ENCODE measurements at places on chromosomes 2 and 18.

DNA sequence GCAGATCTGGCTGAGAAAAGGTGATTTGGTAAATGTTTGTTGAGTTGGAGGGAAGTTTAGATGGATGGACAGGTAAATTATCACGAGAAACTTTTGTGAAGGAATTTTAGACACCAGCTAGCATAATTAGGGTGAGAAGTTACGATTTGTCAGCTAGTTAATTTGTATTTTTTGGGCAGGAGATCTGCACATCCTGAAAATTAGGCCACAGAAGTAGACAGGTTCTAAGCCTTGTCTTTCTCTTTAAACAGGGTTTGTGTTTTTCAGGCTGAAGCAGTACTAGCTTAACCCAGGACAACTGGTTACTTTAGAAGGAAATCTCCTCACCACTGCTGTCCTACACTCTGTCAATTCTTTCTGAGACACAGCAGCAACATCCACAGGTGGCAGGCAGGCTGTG is 49.1 kb downstream of the DDX1 start:
- no peak for DNase-seq

- DNase-seq: peak; percentile 70
Measured at GRCh38 chr18:56315363-56315762, 323.0 kb downstream of the TXNL1 start.

DNA sequence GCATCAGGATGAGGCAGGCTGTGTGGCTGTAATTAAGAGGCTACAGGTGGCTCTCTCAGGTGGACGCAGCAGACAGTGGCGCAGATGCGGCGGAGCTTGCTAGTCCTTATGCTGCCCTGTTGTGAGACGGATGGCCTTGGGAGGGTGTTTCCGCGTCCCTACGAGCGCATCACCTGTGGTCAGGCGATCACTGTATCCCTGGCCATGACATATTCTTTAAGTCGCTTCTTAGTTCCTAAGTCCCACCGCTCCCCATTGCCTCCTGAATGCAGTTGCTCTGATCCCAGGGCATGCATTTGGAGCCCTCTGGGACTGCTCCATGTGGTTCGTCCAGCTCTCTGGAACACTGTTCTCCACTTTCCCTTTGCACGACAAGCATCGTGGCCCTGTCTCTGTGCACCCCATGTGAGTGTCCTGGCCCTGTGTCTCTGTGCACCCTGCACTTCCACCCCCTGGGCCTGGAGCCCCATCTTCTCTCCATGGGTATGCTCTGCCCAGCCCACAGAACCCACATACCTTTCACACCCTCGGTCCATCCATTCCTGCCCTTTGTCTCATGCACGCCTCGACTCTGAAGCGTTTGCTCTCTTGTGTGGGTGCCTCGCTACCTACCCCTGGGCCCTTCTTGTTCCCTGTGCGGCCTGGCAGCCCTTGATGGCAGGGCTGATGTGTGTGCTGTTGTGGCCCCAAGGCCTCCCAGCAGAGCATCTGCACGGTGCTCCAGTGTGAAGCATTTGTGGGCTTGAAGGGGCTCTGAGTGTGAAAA is 74.4 kb downstream of the SH3RF3 start:
- DNase-seq: no peak

GRCh38 chr18:55588870-55589595 is 1.0 kb upstream of the TCF4 start:
- DNase-seq: no peak

GRCh38 chr2:149077861-149078260 is 39.4 kb downstream of the LYPD6B start:
- no peak for DNase-seq

DNA sequence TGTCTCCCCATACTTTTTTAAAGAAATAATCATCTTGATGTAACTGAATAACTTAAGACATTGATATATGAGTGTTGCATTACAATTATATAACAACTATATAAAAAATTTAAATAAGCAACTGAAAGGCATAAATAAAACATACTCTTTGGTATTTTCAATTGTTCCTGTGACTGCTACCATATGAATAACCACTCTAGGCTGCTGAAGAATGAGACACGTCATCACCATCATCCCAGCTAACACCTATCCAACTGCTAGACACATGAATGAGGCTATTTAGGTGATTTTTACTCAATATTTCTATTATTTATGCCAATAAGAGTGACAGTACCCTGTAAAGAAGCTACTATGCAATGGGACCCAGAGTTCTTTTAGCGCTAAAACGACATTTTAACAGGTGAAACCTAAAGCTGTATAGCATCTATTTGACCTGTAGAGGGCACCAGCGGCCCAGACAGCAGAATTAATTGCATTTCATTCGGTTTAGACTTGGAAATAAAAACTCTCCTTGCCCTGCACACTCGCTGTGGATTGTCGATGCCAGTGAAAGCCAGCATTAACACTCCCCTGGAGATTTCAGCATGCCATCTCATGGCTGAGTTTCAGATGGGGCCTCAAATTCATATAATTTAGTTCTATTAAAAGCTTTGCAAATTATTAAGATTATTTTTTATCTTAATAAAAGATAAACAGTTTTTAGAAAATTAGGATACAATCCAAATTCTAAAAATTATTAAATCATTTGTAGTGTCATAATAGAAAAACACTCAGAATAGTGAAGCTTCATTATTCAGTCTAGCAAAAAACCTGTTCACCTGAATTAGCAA is 89.4 kb upstream of the MAP2 start:
- DNase-seq: peak; percentile 53

- peak; percentile 66 for DNase-seq
Measured at GRCh38 chr2:50215736-50216135, 816.2 kb downstream of the NRXN1 start.

- DNase-seq: no peak
Measured at GRCh38 chr2:191018048-191018447, 4.1 kb upstream of the STAT1 start.

DNA sequence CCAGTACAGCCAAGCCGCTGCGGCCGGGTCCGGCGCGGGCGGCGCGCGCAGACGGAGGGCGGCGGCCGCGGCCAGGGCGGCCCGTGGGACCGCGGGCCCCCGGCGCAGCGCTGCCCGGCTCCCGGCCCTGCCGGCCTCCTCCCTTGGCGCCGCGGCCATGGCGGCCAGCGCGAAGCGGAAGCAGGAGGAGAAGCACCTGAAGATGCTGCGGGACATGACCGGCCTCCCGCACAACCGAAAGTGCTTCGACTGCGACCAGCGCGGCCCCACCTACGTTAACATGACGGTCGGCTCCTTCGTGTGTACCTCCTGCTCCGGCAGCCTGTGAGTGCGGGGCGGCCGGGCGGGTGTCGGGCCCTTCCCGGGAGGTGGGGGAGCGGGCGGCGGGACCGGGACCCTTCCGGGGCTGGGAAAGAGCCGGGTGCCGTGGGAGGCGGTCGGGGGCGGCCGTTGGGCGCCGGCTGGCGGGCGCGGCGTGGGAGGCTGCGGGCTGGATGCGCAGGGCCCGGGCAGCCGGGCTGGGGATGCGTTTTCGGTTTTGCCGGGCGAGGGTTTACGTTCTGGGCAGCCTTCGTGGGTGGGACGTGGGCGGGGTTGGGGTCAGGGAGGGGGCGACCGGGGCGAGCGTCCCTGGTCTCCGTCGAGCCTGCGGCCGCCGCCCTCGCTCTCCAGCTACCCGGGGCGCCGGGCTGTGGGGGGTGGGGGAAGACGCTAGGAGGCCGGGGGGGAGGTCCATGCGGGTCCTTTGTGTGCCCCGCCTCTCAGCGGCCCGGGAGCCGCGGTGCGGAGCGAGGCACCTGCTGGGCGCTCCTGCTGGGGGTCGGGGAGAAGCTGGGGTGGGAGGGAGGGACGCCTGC is 537 bp downstream of the AGFG1 start:
- DNase-seq: peak; percentile 33

GRCh38 chr2:37489041-37489456 is 144.6 kb downstream of the QPCT start:
- DNase-seq: no peak

- DNase-seq: no peak
Measured at GRCh38 chr2:58968885-58969284, 727.8 kb upstream of the FANCL start.

- DNase-seq: peak; percentile 50
Measured at GRCh38 chr2:158845859-158846258, 50.7 kb downstream of the DAPL1 start.

DNA sequence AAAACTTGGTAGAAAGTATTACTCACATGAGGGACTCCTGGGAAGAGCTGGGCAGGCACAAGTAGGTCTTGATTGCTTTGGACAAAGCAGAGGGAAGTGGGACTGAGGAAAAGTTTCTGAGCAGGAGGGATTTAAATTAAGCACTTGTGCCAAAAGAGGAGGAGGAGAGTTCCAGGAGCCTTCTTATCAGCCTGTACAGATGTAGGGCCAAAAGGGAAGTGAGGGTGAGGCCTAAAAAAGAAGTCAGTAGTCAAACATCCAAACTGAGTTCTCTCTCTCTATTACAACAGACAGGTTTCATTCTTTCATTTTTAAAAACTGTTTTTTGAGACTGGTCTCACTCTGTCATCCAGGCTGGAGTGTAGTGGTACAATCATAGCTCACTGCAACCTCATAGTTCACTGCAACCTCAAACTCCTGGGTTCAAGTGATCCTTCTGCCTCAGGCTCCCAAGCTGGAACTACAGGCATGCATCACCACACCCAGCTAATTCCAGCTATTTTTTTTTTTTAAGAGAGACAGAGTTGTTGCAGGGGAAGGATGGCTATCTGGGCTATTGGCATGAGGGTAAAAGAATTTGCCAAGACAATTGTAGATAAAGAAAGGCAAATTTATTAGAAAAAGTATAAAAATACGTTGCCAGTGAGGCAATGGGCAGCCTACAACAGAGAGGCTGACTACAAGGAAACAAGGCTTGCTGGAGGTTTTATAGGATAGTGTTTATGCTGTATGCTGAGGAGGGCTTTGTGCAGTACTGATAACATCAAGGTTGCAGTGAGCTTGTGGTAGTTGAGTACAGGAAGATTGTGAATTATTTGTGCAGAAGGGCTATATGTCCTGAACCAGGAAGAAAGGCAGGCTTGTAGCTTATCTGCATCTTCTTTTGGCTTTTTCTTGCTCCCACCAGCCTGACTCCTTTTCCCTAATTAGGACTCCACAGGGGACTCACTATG is 29.0 kb downstream of the CFAP210 start:
- peak; percentile 5 for DNase-seq

Measured in fibroblast of skin of back (primary cell).